RKO (cell line): ENCODE measurements at places on chromosomes 5 and 9.

- no peak for DNase-seq
Measured at GRCh38 chr9:74691058-74691457, 193.9 kb downstream of the RORB start.

DNA sequence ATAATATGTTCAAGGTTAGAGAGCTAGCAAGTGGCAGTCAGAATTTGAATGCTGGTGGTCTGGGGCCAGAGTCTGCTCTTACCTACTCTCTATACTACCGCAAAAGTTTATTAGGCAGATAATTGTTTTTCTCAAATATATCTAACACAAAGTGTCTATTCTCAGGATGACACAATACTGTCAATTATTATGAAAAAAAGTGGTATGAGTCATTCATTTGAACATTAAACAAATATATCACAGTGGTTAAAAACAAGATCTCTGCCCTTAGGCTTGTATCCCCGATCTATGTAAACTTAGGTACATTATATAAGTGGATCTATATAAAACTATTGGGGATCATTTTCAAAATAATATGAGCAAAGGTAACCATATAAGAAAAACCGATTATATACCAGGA, 354.9 kb downstream of the CETN3 start:
- DNase-seq: no peak

DNA sequence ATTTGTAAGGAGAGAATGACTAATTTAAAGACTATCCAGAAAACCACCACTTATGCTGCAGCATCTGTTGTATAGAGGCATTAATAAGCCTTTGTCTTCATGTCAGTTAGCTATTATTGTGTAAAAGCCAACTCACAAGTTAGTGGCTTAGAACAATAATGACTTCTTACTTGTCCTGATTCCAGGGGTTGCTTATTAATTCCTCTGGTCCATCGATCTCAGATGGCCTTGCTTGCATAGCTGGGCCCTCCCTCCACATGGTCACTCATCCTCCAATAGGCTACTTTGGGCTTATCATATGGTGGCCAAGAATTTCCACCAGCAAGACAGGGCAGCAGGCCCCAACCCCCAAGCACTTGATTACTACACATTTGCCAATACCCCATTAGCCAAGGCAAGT, 44.5 kb upstream of the STK32A start:
- no peak for DNase-seq

DNA sequence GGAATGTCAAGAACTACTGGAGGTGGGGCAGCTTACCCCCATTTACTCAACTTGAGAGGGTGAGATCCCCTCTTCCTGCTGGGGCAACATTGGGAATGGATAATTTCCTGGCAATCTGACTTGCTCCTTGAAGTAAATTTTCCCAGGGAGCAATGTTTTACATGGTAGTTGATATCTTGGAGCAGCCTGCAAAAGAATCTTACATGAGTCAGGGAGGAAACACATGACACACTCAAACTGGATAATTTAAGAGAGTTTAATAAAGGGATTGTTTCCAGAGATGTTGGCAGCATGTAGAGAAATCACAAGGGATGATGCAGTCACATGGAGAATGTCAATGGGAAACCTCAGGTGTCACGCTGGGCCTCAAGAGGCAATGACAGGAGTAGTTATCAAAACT, 212.5 kb downstream of the GAS1 start:
- no peak for DNase-seq

DNA sequence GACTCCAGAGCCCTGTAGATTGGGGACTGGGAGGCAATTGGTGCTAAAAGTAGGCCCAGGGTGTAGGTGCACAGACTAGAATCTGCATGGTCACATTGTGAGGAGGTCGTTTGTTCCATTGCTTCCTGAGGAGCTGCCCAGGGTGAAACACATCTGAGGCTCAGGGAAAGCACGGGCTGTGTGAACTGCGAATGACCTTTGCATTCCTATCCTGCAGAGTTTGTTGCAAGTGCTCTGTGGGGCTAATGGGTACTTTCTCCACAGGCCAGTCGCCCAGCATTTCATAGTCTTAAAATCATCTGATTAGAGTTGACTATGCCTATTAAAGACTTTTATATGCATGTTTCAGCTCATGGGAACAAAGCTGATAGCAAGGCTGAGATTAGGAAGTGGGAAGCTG, 14.4 kb upstream of the SLC46A2 start:
- DNase-seq: no peak

- no peak for DNase-seq
Measured at GRCh38 chr5:176389135-176390123, 878 bp downstream of the HIGD2A start.

- DNase-seq: no peak
Measured at GRCh38 chr9:19828576-19829109, 39.8 kb upstream of the SLC24A2 start.

- DNase-seq: no peak
Measured at GRCh38 chr5:147968855-147969254, 62.5 kb upstream of the C5orf46 start.

- DNase-seq: no peak
Measured at GRCh38 chr5:132681983-132682382, 8.2 kb downstream of the IL4 start.

- no peak for DNase-seq
Measured at GRCh38 chr9:114775981-114776380, 29.9 kb downstream of the TNFSF15 start.

- DNase-seq: peak; percentile 45
Measured at GRCh38 chr9:33024126-33024965, 727 bp upstream of the DNAJA1 start.

DNA sequence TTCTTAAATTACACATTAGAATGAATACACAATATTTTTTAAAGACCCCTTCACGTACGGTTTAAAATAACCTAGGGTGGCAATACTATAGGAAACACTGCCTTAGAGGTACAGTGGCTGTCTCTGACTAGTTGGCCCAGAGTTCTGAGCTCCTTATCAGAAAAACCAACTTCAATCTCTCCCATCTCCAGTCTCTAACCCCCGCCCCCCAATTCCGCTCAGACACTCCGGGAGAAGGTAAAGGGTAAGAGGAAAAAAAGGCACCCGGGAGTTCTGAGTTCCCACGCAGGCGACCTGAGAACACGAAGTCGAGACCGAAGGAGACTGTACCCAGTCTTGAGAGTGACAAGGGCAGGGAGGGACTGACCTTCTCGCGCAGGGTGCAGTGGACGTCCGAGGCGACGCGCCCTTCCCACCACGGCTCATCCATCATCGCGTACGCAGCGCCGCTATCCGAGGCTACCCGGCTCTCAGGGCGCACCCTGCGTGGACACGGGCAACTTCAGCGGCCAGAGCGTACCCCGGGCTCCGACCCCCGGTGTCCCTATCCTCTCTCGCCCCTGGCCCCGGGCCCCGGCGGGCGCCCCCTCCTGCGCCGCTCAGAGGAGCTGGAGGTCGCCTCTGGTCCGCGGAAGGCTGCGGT, 752 bp downstream of the CCNJL start:
- peak; percentile 19 for DNase-seq

DNA sequence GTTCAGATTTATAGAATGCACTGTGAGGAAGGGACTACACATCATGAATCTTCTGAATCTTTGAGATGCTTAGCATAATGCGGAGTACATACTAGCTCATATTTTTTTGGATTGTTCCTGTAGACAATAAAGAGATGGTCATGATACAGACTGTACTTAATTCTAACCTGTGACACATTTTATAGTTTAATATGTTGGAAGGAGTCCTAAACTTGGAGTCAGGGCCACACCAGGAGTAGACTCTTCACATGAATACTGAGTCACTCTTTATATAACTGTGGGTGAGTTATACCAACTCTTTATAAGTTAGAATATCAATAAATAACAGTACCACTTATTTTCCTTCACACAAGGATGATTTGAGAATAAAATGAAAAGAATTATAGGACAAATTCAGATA, 16.9 kb downstream of the C9orf85 start:
- no peak for DNase-seq

- DNase-seq: no peak
Measured at GRCh38 chr5:88656221-88656950, 226.6 kb downstream of the MEF2C start.

DNA sequence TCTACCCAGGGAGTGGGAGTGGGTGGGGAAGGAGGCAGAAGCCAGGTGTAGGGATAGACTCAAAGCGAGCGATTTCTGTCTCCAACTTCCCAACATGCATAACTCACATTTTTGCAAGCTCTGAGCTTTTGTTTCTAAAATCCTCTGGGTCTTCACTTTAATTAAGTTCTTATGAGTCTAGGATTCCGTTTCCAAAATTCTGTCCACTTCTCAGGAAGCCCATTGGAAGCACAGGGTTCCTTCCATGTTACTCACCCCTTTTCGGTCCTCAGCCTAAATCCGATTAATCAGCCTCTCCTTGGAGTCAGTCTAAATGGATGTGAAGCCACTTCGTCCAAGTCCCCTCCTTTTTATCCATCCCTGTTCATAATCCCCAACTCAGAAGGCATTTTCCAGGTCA, 1.4 kb downstream of the GPX3 start:
- DNase-seq: no peak

GRCh38 chr5:73780302-73781080, 154.5 kb downstream of the ARHGEF28 start:
- no peak for DNase-seq

- DNase-seq: no peak
Measured at GRCh38 chr5:151293624-151294023, 9.9 kb downstream of the SLC36A3 start.

- no peak for DNase-seq
Measured at GRCh38 chr5:137407090-137407489, 92.0 kb downstream of the SPOCK1 start.

DNA sequence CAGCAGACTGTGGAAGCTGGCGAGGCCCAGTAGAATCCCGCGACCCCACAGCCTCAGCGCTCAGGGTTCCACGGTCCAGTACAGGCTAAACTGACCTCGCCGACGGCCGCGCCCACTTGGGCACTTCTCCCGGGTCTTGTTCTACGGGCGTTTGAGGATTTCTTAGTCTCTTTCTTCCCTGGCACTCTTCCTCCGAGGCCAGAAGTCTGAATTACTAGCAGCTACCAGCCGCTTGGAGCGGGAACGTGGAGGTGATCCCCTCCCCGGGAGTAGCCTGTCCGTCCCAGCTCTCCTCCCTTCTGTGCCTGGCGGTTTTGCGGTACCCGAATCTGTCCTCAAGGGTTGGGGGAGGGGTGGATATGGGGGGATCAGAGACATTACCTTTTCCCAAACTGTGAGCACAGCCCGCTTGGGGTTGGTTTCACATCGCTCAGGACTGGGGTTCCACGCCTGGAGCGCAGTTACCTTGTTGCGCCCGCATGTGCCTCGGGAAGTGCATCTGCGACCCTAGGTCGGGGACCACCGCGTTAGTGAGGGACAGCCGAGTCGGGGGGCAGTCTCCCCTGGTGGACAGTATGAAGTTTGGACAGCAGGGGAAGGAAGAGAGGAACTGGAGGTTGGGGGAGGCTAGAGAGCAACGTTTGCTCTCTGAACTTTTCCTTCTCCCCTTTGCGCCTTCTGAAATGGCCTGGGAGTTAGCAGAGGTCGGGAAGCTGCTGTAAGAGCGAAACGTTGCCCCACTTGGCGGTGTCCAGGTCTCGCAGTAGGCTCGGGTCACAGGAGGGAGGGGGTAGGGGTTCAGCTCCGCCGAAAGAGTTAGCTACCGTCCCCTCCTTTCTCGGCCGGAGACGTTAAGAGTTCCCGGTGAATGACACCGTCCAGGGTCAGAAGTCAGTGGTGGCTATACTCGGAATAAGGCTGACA, 190.8 kb downstream of the MEF2C start:
- DNase-seq: no peak

GRCh38 chr9:77384406-77384805, 207.1 kb downstream of the VPS13A start:
- DNase-seq: peak; percentile 75

DNA sequence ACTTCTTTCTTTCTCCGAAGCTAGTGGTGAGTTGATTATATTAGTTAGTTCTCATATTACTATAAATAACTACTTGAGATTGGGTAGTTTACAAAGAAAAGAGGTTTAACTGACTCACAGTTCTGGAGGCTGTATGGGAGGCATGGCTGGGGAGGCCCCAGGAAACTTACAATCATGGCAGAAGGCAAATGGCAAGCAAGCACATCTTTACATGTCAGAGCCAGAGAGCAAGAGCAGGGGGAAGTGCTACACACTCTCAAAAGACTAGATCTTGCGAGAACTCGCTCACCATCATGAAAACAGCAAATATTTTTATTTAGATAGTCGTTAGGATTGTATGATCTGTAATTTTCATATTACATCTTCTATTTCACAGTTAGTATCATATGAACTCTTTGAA, 711.2 kb downstream of the PTPRD start:
- DNase-seq: no peak

GRCh38 chr9:134793288-134794188, 87.1 kb upstream of the FCN2 start:
- DNase-seq: no peak

DNA sequence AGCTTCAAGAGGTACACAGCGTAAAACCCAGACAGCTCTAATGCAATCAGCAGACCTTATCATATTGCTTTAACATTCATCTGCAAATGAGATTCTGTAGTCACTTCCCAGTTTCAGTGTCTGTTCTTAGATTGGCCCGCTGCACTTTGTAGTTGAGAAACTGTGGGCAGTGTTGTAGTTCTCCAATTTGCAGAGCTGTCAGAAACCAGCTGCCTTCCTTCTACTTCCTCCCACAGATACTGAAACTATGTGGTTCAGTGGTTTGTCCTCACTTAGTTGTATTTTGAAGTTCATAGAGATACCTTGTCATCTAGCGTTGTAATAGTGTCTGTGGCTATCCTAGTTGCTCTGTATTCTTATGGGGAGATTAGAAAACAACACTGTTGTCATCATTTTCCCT, 39.6 kb upstream of the TRIM36 start:
- no peak for DNase-seq

DNA sequence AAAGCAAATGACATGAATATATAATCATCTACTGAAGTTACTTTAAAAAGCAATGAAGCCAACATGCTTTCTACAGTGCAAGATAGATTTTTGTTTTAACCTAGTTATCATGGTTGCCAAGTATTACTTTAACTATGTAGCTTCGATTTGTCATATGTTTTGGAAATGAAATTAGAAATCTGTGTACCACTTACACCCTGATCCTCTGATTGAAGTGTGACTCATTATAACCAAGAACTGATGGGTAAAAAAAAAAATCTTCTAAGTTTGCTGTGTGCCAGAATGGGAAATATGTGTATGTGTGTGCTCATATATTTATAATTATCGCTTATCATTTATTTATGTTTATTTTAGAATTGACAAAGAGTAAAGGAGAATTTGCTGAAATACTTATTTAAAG, 9.1 kb upstream of the CDC42SE2 start:
- no peak for DNase-seq

DNA sequence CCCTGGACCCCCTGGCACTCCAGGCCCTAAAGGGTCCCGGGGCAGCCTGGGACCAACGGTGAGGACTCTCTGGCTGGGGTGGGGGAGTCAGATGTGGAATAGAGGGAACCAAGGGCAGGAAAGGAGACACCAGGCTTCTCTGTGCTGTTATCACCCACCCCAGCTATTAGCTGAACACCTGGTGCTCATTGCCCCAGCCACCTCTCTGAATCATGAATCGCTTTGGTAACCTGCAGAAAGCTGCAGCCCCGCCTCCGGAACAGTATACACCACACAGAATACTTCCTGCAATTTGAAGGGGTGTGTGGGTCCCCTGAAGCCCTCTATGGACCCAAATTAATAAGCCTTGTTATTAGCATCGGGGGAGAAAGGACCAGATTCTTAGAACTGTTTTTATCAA, 40.4 kb upstream of the ORM1 start:
- no peak for DNase-seq

- no peak for DNase-seq
Measured at GRCh38 chr5:60577116-60577515, 122.8 kb downstream of the DEPDC1B start.
